Activated CD4-positive, CD25-positive, alpha-beta regulatory T cell treated with anti-CD3 and anti-CD28 coated beads, Interleukin-2, amount 50 U/mL, for 16 hours (primary cell): ENCODE measurements at places on chromosomes 2 and 18.

DNA sequence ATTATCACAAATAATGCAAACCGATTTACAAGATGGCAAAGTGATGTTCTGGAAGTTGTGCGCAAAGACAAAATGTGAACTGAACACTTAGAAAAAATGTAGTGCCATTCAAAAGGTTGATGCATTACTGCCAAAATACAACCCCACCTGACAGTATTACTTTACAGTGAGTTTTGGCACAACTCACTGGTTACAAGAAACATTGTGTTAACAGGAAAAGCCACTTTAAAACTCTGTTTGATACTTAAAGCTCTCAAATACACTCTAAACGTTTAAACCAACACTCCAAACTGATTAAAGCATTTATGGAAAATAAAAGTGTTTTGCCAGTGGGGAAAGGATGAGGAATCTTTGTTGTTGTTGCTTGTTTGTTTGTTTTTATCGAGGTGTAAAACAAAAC lies 173.4 kb upstream of the SATB2 start:
- no peak for DNase-seq

GRCh38 chr18:28972333-28972907 lies 795.5 kb upstream of the CDH2 start:
- DNase-seq, result no peak

- DNase-seq, result no peak
These were observed 108.1 kb downstream of the DYM start for GRCh38 chr18:49352321-49352720.

DNA sequence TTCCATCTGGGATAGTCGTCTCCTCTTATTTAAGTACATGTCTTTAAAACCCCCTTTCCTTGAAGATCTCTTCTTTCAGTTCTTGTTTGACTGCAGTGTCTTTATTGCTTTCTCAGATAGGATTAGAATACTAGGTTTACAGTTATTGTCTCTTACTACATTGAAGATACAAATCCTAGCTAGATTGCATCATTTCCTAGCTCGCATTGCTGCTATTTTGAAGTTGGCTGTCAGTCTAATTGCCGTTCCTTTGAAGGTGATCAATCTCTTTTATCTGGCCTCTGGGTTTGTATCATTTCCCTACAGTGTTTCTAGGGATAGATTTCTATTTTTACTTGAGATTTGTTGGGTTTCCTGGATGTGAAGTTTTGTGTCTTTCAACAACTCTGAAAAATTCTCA lies 20.9 kb downstream of the ARMC9 start:
- DNase-seq, result no peak

DNA sequence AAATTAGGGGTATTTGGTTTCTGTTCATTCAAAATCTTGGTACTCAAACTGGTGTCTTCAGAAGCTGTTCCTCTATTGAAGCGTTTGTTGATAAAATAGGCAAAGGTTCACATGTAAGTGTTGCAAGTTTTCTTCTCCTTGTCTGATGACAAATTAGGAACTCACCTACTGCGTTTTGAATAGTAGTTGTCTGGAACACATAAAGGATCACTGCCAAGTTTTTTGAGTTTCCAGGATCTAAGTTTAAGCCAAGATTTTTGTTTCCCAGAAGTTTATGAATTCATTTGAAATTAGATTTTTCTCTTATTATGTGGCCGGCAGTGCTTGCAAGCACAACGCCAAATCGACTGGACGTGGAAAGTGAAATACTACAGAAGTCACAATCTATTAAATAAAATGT lies 85.4 kb downstream of the ARHGEF33 start:
- no peak for DNase-seq

DNA sequence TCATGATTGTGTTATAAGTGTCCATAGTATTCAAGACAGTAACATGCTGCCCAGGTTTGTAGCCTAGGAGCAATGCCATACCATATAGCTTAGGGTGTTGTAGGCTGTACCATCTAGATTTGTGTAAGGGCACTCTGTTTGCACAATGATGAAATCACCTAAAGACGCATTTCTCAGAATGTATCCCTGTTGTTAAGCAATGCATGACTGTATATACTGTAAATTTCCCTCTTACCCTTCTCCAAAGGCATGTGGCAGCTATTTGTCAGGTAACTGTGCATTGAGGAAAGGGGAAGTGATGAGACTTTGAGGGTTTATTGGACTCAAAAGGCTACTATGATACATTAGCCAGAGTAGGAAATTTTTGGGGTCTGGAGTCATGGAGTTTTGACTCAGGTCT lies 180.8 kb downstream of the VAPA start:
- no peak for DNase-seq
